ENCODE measurements at places on chromosomes 12 and 14.

- no peak for DNase-seq
These were observed 90.9 kb upstream of the CCDC196 start for GRCh38 chr14:66395300-66395699.

DNA sequence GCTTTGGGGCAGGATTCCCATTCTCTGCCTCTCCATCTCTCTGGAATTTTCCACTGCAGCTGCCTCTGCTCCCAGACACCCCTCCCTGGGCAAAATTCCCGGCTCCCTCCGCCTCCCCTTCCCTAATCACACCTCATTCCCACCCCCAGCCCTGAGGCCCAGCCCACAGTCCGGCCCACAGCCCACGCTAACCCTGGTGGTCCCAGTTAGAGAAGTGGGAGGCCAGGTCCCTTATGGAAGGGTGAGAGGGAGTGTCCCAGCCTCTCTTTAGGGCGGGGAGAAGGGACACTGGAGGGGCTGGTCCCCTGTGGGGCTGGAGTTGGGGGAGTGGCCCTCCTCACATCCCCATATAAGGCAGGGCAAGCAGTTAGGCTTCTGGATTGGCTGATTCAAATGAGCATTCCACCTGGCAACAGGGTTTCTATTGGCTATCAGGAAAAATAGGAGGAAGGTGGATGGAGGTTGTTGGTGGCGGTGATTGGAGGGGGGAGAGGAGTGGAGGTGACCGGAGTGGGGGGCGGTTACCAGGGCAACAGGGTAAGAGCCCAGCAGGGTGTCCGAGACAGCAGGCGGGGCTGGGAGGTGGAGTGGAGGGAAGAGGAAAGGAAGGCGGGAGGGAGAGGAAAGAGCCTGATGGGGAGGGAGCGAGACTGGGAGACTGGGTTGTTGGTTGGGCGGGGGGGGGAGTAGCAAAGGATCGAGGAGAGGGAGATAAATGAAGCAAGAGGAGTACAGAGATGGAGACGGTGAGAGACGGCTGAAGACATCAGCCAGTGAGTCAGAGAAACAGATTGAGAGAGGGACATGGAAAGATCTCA, 1.9 kb upstream of the PTMS start:
- peak; percentile 62 for DNase-seq

DNA sequence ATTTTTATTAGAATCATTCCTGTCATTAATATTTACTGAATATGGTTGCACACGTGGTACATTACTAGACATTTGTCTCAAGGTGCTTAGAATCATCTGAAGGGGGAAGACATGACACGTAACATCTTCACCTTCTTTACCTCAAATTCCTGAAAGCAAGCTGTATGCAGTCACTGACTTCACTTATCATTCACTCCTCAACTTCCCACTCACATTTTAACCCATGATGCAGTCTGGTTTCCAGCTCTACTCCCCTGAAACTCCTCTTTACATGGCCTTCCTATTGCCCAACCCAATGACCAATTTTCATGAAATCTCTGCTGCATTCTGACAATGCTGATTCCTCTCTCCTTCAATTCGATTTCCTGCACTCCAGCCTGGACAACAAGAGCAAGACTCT, 5.8 kb upstream of the PSMC6 start:
- DNase-seq = no peak

DNA sequence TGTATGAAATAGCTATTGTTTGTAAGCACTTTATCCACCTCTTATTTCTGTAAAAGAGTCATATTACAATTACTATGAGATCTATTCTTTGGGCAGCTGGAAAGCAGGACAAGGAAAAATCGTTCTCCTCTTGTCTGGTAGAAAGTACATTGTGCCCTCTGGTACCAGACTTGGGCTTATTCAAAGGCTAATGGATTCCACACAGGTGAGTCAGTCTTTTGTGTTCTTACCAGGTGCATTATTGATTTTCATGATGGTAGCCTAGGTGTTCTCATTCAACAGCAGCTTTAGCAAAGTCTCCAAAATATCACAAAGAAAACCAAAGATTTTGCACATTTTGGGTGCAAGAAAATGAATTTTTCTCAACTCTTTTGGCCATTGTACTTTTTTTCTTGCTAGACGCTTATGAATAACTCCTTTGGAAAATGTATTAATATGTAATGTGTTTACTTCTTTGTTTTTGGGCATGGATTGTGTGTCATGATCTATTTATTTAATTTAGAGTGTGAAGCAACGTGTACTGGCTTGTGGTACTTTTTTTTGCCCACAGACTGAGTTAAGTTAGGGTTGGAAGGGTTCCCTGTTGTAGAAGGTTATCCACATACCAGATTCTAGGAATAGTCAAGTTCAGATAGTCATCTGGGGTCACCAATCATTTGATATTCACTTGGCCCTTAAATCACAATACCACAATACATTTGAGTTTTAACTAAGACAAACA, 26.2 kb downstream of the MNAT1 start:
- no peak for DNase-seq

DNA sequence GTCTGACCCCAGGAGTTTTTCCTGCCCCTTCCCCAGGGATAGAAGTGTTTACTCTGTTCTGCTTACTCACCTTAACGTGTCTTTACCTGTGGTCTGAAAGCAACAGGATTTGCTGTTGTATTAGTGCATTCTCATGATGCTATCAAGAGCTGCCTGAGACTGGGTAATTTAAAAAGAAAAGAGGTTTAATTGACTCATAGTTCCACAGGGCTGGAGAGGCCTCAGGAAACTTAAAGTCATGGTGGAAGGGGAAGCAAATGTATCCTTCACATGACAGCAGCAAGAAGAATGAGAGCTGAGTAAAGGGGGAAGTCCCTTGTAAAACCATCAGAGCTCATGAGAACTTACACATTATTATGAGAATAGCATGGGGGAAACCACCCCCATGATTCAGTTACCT, 240.4 kb downstream of the SNAPC1 start:
- no peak for DNase-seq

GRCh38 chr12:108211157-108211556, 82.1 kb downstream of the WSCD2 start:
- no peak for DNase-seq

- no peak for DNase-seq
These were observed 54.3 kb upstream of the TMX1 start for GRCh38 chr14:51185754-51186153.

- DNase-seq = no peak
These were observed 768 bp downstream of the CEP170B start for GRCh38 chr14:104865631-104866441.

All from hypothalamus (tissue), 51 donors.